ENCODE measurements at places on chromosomes 11 and 22. TPM values are rescaled to one million over a fixed set of nuclear protein-coding genes. Genes with fewer than 3 reads are reported as not detected.

- DNase-seq: peak; percentile 27
Observed at GRCh38 chr11:76770642-76771445, 12.3 kb upstream of the TSKU start.

GRCh38 chr22:35564975-35565867, 24.6 kb downstream of the RASD2 start:
- no peak for DNase-seq

GRCh38 chr11:66692446-66692845, 14.8 kb upstream of the RBM4B start:
- DNase-seq: no peak

GRCh38 chr11:111963931-111964340, 26.8 kb downstream of the DIXDC1 start:
- peak; percentile 43 for DNase-seq

- DNase-seq: no peak
Observed at GRCh38 chr11:84963240-84963639, 663.9 kb downstream of the DLG2 start.

CLCF1 gene
- 0.27 TPM for total RNA-seq

MPZL2 gene
- 26.7 TPM for total RNA-seq

PNPLA3 gene
- total RNA-seq: 0.54 TPM

LYVE1 gene
- not detected for total RNA-seq
